ENCODE measurements at places on chromosomes 2 and 18. TPM values are rescaled to one million over a fixed set of nuclear protein-coding genes. Genes with fewer than 3 reads are reported as not detected.

UCN gene
- 1.0 TPM for total RNA-seq

PROM2 gene
- 0.25 TPM for total RNA-seq

CDCA7 gene
- total RNA-seq: 33.9 TPM

DES gene
- not detected for total RNA-seq

SULT1C4 gene
- not detected for total RNA-seq

CREG2 gene
- not detected for total RNA-seq

GULP1 gene
- total RNA-seq: not detected

SPATA3 gene
- total RNA-seq: 0.44 TPM

GAL3ST2 gene
- total RNA-seq: 0.21 TPM

MBD2 gene
- total RNA-seq: 175 TPM

IL1RL2 gene
- 0.27 TPM for total RNA-seq

SERPINB13 gene
- total RNA-seq: not detected

HAUS1 gene
- 59.2 TPM for total RNA-seq

EN1 gene
- total RNA-seq: not detected

OSGEPL1 gene
- total RNA-seq: 13.1 TPM

FIGLA gene
- not detected for total RNA-seq

TUBB8B gene
- total RNA-seq: not detected

CIB4 gene
- total RNA-seq: not detected

C18orf54 gene
- 9.5 TPM for total RNA-seq

MC2R gene
- total RNA-seq: not detected

FOXD4L1 gene
- 0.21 TPM for total RNA-seq

ERFE gene
- 0.21 TPM for total RNA-seq

LGALSL gene
- 0.76 TPM for total RNA-seq

STK16 gene
- 34.4 TPM for total RNA-seq

MOGAT1 gene
- not detected for total RNA-seq

CCDC141 gene
- 1.5 TPM for total RNA-seq

UGT1A5 gene
- total RNA-seq: not detected

SLC30A3 gene
- total RNA-seq: 0.23 TPM

FBXO41 gene
- total RNA-seq: 39.4 TPM

ANKRD30B gene
- not detected for total RNA-seq
